ENCODE measurements at places on chromosomes 2 and 18.
A peak's percentile ranks its signal among the peaks of the same experiment; 100 is the strongest.

- no peak for DNase-seq
Observed at GRCh38 chr2:162635706-162636105, 202.9 kb downstream of the KCNH7 start.

DNA sequence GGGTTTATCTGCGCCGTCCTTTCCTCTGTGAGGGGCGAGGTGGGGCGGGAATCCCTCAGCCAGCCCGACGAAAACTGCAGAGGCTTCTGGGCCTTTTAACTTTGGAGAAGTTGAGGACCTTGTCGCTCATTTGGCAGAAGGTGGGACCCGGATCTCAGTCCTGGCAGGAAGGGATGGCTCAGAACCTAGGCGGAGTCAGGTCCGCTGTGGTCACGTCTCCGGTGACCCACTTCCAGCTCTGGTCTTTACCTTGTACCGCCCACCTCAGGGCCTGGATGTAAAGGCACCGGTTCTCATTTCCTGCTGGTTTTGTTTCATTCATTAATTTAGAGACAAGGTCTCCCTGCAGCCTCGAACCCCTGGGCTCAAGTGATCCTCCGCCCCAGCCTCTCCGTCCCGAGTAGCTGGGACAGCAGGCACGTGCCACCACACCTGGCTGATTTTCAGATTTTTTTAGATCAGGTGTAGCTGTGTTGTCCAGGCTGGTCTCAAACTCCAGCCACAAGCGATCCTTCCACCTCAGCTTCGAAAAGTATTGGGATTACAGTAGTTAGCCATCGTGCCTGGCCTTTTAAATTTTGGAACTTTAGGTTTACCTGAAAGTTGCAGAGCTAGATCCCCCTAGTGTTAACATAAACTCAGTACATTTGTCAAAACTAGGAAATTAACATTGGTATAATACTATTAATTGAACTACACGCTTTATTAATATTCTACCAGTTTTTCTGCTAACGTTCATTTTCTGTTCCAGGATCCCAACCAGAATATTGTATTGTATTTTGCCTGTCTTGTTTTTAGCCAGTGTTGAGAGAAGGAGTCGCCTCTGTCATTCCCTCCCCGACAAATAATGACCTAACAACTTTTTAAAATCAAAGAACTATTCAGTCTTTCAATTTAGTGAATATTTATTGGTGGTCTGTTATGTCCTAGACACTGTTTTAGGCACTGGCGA lies 852 bp downstream of the POLI start:
- peak; percentile 68 for DNase-seq

GRCh38 chr2:218557941-218558340 lies 10.2 kb downstream of the USP37 start:
- DNase-seq = no peak

DNA sequence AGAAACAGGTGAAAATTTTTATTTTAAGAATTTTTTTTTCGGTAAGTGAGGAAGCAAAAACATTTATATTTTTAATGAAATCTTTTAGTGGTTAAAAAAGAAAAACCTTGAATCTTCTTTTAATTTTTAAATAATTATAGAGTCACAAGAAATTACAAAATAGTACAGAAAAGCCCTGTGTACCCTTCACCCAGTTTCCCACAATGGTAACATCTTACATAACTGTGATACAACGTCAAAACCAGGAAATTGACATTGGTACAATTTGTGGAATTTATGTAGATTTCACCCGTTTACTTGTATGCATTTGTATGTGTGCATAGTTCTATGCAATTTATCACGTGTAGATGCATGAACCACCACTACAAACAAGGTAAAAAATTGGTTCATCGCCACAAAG lies 285.9 kb downstream of the MTX2 start:
- no peak for DNase-seq
